ENCODE measurements at places on chromosomes 2 and 18. TPM values are rescaled to one million over a fixed set of nuclear protein-coding genes. Genes with fewer than 3 reads are reported as not detected.

The EPB41L3 gene
- 11.9 TPM for total RNA-seq

The TCF7L1 gene
- 9.6 TPM for total RNA-seq

The LYPD6B gene
- 23.6 TPM for total RNA-seq

The DTNA gene
- 2.2 TPM for total RNA-seq

The VAMP8 gene
- total RNA-seq = 0.34 TPM

The EFHD1 gene
- total RNA-seq = 2.6 TPM

The RNU2-63P gene
- 24.5 TPM for total RNA-seq

The SOS1 gene
- total RNA-seq = 26.6 TPM

The CAPN13 gene
- not detected for total RNA-seq

The PTRHD1 gene
- 33.1 TPM for total RNA-seq

The RAB6D gene
- total RNA-seq = not detected

The ZNF385B gene
- total RNA-seq = 0.22 TPM

The PTCD3 gene
- total RNA-seq = 66.5 TPM

The SALL3 gene
- total RNA-seq = not detected

The CRYGC gene
- total RNA-seq = not detected

The MOGAT1 gene
- not detected for total RNA-seq

The MBP gene
- total RNA-seq = 0.05 TPM

The BCL2L11 gene
- 0.83 TPM for total RNA-seq

The CTDP1 gene
- 18.5 TPM for total RNA-seq

The KCNJ3 gene
- total RNA-seq = not detected

The AMMECR1L gene
- 14.2 TPM for total RNA-seq

The LCT gene
- total RNA-seq = not detected

The AFF3 gene
- 0.90 TPM for total RNA-seq

The ACTG2 gene
- total RNA-seq = 0.84 TPM

The VWC2L gene
- total RNA-seq = not detected

The SFXN5 gene
- total RNA-seq = 15.7 TPM

The ST6GAL2 gene
- total RNA-seq = 0.42 TPM

The ASB18 gene
- not detected for total RNA-seq

The ATL2 gene
- total RNA-seq = 20.0 TPM

The ZSWIM2 gene
- total RNA-seq = not detected
